Uterine smooth muscle cell (primary cell): ENCODE measurements at places on chromosomes 1 and 21. TPM values are rescaled to one million over a fixed set of nuclear protein-coding genes. Genes with fewer than 3 reads are reported as not detected.

The TRIM45 gene
- total RNA-seq, result 5.4 and 6.3 TPM in 2 replicates

The TTC22 gene
- total RNA-seq, result not detected in 2 replicates

The FAM110D gene
- under 0.01 TPM in 2 replicates for total RNA-seq

The OXCT2 gene
- 2.2 and 4.5 TPM in 2 replicates for total RNA-seq

The FAM72C gene
- total RNA-seq, result 0.25 and 2.0 TPM in 2 replicates

The ATP1A4 gene
- not detected in 2 replicates for total RNA-seq

The RAB3B gene
- 24.7 and 43.3 TPM in 2 replicates for total RNA-seq

The LCE1D gene
- not detected in 2 replicates for total RNA-seq

The IL20 gene
- total RNA-seq, result 0.12 TPM in 1 of 2 replicates, not detected in the other

The CLEC20A gene
- total RNA-seq, result not detected in 2 replicates

The CLCA4 gene
- not detected in 2 replicates for total RNA-seq

The LCE3E gene
- not detected in 2 replicates for total RNA-seq

The CFHR1 gene
- total RNA-seq, result 0.11 and 0.25 TPM in 2 replicates

The LDLRAD1 gene
- total RNA-seq, result under 0.01 TPM in 1 of 2 replicates, not detected in the other

The MASP2 gene
- not detected in 2 replicates for total RNA-seq

The OR6K3 gene
- total RNA-seq, result 0.12 TPM in 1 of 2 replicates, not detected in the other

The TRPM2 gene
- under 0.01 TPM in 1 of 2 replicates, not detected in the other for total RNA-seq

The SAMD11 gene
- 6.2 and 6.4 TPM in 2 replicates for total RNA-seq

The MCOLN2 gene
- 2.5 and 2.7 TPM in 2 replicates for total RNA-seq

The SH3D21 gene
- 3.1 and 6.2 TPM in 2 replicates for total RNA-seq

The PROK1 gene
- total RNA-seq, result not detected in 2 replicates

The EVA1B gene
- 233 and 252 TPM in 2 replicates for total RNA-seq

The OR2L3 gene
- 0.11 and 0.12 TPM in 2 replicates for total RNA-seq

The HHAT gene
- 1.9 and 6.6 TPM in 2 replicates for total RNA-seq

The DNALI1 gene
- 2.7 and 3.6 TPM in 2 replicates for total RNA-seq

The FAM72A gene
- total RNA-seq, result 3.0 and 5.5 TPM in 2 replicates

The LEPR gene
- 9.3 and 20.6 TPM in 2 replicates for total RNA-seq

The EPHB2 gene
- 5.2 and 13.0 TPM in 2 replicates for total RNA-seq

The HNRNPCL2 gene
- total RNA-seq, result not detected in 2 replicates

The WDR77 gene
- 35.7 and 65.0 TPM in 2 replicates for total RNA-seq

The LY9 gene
- total RNA-seq, result not detected in 2 replicates
